ENCODE measurements at places on chromosomes 4 and X.
A peak's percentile ranks its signal among the peaks of the same experiment; 100 is the strongest.

- DNase-seq, result peak; percentile 1
These were observed 3.5 kb downstream of the MXD4 start for GRCh38 chr4:2258091-2259035.

GRCh38 chr4:122584519-122584918 lies 36.3 kb downstream of the IL21 start:
- no peak for DNase-seq

DNA sequence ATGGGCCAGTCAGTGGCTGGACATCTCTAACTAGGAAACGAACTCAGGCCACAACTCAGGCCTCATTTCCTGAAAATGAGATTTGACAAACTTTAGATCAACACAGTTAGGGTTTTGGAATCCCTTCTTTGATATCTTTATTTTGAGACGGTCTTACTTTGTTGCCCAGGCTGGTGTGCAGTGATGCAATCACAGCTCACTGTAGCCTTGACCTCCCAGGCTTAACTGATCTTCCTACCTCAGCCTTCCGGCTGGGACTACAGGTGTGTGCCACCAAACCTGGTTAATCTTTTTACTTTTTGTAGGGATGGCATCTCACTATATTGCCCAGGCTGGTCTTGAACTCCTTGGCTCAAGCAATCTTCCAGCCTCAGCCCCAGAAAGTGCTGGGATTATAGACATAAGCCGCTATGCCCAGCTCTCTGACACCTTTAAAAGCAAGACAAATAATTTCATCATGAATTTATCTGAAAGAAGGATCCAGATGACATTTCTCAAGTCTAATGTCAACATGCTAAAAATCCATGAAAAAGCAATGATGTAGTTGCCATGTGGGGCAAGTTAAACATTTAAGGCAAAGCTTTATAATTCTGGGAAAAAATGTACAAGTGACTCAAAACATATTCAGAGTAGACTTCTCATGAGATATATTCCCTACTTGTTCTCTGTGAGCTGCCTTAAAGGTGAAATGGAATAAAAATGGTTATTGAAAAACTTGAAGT lies 89.1 kb upstream of the CBR4 start:
- no peak for DNase-seq

DNA sequence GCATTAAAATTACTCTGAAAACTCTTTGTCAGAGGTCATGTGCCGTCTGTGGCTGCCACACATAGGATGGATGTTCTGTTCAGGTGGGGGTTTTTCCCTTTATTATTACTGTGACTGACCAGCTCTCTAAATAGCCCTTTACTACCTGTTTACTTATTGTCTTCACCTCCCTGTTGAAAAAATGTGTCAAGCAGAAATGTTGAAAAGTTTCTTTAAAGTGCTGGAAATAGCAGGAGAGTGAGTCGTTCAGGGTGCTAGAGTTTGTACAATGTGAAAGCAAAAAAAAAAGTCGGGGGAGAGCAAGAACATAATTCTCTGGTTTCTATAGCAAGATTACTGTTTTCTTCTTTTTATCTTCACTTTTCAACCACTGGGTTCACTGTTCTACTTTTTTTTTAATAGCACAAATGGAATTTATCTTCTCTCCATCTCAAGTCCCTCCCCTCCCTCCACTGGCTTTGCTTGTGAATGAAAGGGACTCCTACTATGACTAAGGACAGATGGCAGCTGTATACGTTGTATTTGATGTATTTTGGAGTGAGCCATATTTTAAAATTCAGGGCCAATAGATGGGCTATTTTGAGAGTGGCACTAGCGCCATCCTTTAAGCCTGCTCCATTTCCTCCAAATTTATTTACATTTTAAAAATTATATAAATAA lies 33.3 kb downstream of the ARX start:
- DNase-seq, result no peak

Measured in stimulated activated CD4-positive, alpha-beta T cell treated with anti-CD3 and anti-CD28 coated beads, Interleukin-15, amount 100 ng/mL, for 24 hours (primary cell).